ENCODE measurements at places on chromosomes 6 and 20. TPM values are rescaled to one million over a fixed set of nuclear protein-coding genes. Genes with fewer than 3 reads are reported as not detected.
A peak's percentile ranks its signal among the peaks of the same experiment; 100 is the strongest.

DNA sequence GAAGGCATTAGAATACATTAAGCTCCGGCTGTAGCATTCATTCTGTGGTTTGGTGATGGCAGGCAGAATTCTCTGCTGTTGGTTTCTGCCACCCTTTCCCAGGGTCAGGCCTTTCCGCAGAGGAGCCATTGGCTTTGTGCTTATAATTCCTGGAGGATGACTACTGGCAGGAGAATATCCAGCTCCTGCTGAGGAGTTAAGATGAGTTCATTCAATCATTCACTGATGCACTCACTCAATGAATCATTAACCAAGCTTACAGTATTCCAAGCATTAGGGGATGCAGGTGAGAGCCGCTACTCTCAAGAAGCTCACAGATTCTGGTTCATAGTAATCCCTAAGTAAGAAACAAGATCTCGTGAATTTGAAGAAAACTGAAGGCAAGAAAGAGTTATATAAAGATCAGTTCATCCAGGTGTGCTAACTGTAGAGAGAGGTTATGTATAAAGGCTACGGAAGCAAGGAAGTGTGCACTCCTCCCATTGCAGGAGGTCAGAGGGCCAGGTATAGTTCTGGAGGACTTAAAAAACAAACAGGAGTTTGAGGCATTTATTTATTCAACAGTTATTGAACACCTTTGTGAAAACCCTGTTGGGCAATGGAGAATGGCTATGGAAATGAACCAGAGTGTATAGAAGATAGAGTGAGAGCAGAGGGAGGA, 75.5 kb downstream of the HMGN3 start:
- DNase-seq: peak; percentile 35

- no peak for DNase-seq
Observed at GRCh38 chr6:99345164-99345563, 4.3 kb downstream of the FAXC start.

Gene SLC35F1
- 0.72 TPM for total RNA-seq

DNA sequence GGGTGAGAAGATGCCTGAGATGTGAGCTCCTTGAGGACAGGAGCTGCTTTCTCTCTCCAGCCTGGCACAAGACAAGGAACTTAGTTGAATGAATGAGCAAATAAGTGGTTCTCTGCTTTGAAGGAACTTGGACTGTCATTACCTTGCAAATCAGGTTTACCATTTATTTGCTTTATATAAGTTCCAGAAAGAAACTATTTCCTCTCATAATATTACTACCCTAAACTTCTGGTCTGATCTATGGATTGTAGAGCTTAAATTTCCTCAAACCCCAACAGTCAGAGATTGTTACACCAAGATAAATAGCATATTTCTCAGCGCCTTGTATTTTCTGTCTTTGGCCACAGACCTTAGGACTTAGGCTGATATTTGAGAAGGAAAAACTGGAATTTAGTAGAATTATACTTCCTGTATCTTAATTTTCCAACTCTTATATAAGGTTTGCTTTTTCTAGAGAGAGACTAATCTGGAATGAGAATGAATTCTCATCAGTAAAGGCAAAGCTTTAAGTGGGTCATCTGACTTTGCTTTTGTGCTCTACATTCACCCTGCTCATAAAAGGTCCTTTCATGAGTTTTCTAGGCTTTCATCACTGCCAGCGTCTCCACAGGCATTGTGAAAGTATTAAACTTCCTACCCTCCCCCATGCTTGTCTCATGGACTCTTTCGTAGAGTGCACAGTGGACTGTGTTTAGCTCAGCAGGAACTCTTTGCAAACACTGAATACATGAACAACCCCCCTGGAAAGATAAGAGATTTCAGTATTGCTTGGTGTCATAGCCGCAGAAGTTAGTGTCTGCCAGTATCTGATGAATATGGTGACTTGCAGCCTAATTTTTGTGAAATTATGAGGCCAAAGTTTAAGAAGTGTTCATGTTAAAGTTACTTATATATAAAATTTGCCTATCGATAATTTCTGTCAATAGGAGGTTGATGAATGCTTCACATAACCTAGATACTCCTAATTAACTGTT, 74.0 kb downstream of the PTPRA start:
- peak; percentile 62 for DNase-seq

- DNase-seq: no peak
Observed at GRCh38 chr6:147758303-147758702, 249.8 kb downstream of the SAMD5 start.

DNA sequence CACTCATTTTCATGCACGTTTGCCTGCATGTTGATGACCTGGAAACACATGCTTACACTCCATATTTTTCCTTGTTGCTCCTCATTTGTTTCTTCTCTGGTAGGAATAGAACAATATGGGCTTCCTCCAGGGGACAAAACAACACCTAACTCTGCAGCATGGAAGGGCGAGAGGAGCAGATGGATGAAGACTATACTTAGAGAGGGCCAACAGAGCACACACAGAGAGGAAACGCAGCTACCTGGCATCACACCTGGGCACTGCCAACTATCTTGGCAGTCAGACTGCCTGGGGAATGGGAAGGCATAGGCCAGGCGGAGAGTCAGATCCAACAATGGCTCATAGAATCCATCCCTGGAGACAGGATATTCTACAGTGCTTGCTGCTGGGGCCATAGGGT, 290.9 kb downstream of the CD83 start:
- no peak for DNase-seq

Gene CST5
- 0.41 TPM for total RNA-seq

Gene RBBP8NL
- 0.14 TPM for total RNA-seq

Gene CDSN
- total RNA-seq: 0.22 TPM

DNA sequence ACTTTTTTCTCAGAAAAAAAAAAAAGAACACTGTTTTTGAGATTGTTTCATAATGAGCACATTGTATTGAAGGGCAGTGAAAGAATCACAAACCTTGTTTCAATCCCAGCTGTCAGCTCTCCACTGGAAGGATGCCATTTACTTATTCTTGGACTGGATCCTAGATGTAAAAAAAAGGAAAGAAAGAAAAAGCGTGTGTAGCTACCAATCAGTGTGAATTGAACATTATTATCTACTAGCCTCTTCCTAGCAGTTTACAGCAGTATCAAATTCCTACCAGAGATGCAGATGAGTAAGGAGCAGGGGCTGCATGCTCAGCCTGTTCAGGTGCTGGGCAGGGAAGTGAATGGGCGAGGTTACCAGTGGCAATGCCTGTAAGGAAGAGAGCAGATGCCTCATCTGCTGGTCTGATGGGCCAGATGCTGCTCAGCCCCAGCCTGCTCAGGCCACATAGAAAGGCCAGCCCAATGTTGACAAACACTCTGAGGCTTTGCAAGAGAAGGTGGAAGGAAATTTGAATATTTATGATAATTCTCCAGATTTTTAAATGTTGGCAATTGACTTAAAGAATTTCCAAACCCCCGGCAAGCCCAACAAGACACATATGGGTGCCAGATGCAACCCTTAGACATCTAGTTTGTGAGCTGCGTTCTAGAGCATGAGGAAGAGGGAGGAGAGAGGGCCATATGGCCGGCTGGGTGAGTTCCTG, 189.5 kb downstream of the IBTK start:
- DNase-seq: peak; percentile 48

DNA sequence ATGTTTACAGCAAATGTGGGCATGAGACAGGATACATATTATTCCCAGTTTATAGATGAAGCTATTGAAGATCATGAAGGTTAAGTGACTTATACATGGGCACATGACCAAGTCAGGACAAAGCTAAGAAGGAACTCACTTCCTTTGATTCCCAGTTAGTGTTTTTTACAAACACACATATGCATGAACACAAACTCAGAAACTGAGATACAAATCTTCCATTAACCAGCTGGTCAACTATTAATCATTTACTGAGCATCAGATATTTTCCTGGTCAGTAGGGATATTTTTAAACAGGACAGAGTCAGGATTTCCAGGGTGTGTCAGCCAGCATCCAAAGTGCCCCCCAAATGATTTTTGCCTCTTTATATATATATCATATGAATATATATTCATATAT, 222.2 kb downstream of the OGFRL1 start:
- DNase-seq: no peak

Measured in astrocyte (in vitro differentiated cells and primary cell).